ENCODE measurements at places on chromosomes 4 and X. TPM values are rescaled to one million over a fixed set of nuclear protein-coding genes. Genes with fewer than 3 reads are reported as not detected.

Gene KLHL13
- total RNA-seq = 6.0 TPM

Gene SCML1
- total RNA-seq = 10.2 TPM

Gene TMEM31
- not detected for total RNA-seq

Gene RTL9
- 0.11 TPM for total RNA-seq

Gene BMP3
- under 0.01 TPM for total RNA-seq

Gene LDB2
- 38.7 TPM for total RNA-seq

Gene NXF3
- total RNA-seq = not detected

Gene KDR
- 0.75 TPM for total RNA-seq

Gene NOX1
- total RNA-seq = not detected

Gene SCRG1
- total RNA-seq = 0.33 TPM

Gene ZMAT1
- 0.66 TPM for total RNA-seq

Gene SLC9A6
- total RNA-seq = 38.4 TPM

Gene NPY1R
- under 0.01 TPM for total RNA-seq
